IMR-90 (cell line): ENCODE measurements at places on chromosomes 12 and 14. TPM values are rescaled to one million over a fixed set of nuclear protein-coding genes. Genes with fewer than 3 reads are reported as not detected.
A peak's percentile ranks its signal among the peaks of the same experiment; 100 is the strongest.

DNA sequence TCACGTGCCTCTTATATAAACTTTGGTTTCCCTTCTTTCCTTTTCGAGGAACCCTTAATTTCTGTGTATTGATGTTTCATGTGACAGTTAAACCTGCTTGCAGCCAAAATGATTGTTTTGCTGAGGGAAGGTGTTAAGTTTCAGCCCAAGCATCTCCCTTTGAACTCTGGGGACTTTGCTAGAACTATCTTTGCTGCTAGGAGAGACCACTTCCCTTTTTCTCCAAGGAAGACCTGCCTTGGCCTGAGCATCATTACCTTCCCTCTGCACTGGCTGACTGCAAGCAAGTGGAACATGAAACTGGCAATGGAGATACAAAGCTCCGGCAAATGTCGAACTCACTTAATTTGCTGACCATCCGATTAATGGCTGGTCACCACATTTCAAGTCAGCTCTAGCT, 192.8 kb downstream of the GRIN2B start:
- no peak for DNase-seq

Gene KLRG1
- 0.54 and 0.56 TPM in 2 replicates for total RNA-seq

DNA sequence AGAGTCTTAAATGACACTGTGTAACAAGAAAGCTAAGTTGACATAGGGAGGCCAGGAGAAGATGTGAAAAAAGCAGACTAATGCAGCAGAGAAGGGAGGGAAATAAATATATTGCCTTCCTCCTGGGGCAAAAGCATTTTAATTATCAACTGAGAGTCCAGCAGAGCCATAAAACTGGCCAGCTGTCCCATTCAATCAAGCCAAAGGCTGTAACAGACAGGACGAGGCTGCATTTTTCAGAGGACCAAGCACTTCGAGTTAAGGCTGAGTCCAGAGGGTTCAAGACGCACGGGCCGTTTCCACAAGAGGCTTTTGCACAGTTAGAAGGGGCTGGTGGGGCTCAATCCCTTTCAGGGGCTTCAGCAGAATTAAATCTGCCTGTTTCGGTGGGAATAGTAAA, 20.4 kb downstream of the MAP3K9 start:
- DNase-seq, result no peak

Gene CAPZA3
- not detected in 2 replicates for total RNA-seq

- peak; percentile 63 for DNase-seq
Measured at GRCh38 chr12:106919910-106920544, 35.7 kb upstream of the TMEM263 start.

- peak; percentile 45 for DNase-seq
Measured at GRCh38 chr12:89126712-89127111, 225.6 kb downstream of the DUSP6 start.

Gene MUCL1
- not detected in 2 replicates for total RNA-seq
